ENCODE measurements at places on chromosomes 5 and 9.
A peak's percentile ranks its signal among the peaks of the same experiment; 100 is the strongest.

GRCh38 chr5:28493456-28493855 is 1455.1 kb upstream of the CDH9 start:
- no peak for DNase-seq

GRCh38 chr5:172486451-172486850 is 32.1 kb upstream of the SH3PXD2B start:
- no peak for DNase-seq

- peak; percentile 6 for DNase-seq
Observed at GRCh38 chr9:28073270-28073669, 500.0 kb upstream of the C9orf72 start.

DNA sequence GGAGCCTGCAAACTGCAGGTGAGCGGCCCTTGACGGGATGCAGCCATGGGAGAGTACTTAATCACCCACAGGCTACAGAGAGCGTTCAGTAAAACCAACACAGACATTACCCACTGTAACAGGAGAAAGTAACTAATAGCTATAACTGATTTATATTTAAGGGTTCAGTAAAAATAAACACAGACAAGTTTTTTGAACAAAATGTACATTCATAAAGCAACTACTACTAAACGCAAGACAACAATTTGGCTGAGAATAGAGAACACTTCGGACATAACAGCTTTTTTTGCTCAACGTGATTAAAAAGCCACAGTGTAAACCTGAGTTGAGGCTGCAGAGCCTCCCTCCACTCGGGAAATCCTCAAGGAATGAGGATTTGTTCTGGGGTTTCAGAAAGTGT is 61.7 kb downstream of the LIFR start:
- DNase-seq: no peak

DNA sequence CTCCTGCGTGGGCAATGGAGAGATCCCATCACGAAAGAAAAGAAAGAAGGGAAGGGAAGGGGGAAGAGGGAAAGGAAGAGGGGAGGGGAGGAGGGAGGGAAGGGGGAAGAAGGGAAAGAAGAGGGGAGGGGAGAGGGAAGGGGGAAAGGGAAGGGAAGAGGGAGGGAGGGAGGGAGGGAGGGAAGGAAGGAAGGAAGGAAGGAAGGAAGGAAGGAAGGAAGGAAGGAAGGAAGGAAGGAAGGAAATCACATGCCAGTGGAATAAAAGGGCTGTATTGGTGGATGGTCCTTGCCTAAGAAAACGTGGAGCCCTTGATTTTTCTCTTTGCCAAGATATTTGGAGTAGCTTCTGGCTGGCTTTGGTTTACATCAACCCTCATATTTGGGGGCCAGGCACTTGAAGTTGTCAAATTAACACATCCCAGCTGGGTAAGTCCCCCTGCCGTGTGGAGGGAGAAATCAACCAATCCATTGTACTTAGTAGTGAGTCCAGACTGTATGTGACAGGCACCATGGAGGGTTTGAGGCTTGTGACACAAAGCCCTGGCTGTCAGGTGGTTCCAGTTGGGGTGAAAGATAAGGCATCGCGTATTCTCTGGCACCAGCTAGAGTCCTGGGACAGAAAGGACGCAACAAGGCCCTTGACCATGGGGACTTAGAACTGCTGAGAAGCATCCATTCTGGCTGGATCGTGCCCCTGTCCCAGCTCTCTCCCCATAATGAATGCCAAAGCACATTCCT is 23.7 kb downstream of the IDNK start:
- DNase-seq: no peak

DNA sequence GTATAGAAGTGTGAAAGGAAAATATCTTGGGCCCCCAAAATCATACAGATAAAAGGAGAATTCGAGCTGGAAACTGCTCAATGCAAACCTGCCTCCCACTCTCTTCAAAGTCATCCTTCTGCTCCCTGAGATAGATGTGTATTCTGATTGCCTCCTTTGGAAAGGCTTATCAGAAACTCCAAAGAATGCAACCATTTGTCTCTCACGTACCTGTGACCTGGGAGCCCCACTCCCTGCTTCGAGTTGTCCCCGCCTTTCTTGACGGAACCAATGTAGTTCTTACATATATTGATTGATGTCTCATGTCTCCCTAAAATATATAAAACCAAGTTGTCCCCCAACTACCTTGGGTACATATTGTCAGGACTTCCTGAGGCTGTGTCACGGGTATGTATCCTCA is 163.8 kb downstream of the DIRAS2 start:
- DNase-seq: no peak

- no peak for DNase-seq
Observed at GRCh38 chr9:135224286-135224877, 136.9 kb downstream of the OLFM1 start.

- no peak for DNase-seq
Observed at GRCh38 chr5:176407456-176408251, 8.7 kb downstream of the CLTB start.

DNA sequence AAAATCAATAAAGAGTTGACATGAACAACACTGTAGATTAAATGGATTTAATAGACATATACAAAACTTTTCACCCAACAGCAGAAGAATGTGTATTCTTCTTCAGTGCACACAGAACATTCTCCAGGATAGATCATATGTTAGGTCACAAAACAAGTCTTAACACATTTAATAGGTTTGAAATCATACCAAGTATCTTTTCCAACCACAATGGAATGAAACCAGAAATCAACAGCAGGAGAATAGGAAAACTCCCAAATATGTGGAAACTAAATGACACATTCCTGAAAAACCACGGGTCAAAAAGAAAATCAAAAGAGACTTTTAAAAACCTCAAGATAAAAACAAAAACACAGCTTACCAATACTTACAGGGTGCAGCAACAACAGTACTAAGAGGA is 790.1 kb upstream of the ZNF608 start:
- DNase-seq: no peak

- no peak for DNase-seq
Observed at GRCh38 chr5:169549453-169550100, 34.0 kb upstream of the SPDL1 start.

- no peak for DNase-seq
Observed at GRCh38 chr9:134323741-134324358, 2.4 kb upstream of the RXRA start.

GRCh38 chr5:56244627-56245026 is 11.5 kb upstream of the ANKRD55 start:
- DNase-seq: no peak

GRCh38 chr9:30476826-30477225 is 1907.6 kb upstream of the ACO1 start:
- no peak for DNase-seq

DNA sequence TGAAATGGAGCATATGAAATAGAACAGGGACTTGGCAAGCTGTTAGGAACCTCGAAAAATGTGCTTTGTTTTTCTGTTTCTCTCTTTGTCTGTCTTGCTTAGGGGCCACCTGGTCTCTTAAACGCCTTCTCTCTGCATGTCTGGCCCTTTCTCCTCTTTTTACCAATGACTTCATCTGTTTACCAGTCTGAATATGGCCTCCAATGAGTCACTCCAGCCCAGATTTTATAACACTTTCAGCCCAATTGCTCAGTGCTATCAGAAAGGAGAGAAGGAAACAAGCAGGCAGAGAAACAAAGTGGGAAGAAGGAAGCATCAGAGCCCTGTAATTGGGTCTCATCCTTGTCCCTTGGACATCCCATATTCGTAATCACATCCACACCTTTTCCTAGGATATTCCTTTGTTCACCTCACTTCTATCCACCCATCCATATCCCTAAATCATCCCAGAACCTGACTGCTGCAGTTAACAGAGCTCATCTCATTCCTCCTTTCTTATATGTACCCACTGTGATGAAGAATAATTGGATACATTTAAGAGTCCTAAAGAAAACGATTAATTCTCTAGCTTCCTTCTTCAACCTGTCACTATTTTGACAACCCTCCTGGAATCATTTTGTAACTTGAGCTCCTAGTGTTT is 151.8 kb upstream of the GPR151 start:
- DNase-seq: no peak

DNA sequence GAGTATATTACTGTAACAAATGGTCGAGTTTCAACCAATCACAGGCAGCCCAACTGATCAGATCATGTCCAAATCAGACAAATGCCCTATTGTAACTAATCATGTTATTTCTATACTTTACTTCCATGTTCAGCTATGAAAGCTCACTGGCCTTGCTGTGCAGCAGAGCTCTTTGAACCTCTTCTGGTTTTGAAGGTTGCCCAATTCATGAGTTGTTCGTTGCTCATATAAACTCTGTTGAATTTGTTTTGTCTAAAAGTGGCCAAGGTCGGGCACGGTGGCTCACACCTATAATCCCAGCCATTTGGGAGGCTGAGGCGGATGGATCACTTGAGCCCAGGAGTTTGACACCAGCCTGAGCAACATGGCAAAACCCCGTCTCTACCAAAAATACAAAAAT is 21.6 kb downstream of the PDE6A start:
- DNase-seq: no peak

DNA sequence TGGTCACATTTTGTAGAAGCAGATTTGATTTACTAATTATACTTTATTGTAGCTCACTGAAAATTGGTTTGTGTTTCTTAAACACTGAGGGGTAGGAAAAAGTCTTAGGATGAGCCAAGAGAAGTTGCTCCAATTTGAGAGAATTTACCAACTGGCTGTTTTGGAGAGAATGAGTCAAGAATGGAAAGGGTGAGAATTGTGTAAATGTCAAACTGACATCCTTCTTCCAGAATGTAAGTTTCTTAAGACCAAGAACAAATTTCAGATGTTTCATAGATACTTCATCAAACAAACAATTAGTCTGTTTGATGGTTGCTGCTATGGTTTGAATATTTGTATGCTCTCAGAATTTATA is 106.2 kb upstream of the TXNDC8 start:
- no peak for DNase-seq

- no peak for DNase-seq
Observed at GRCh38 chr5:90957906-90958305, 399.3 kb downstream of the ADGRV1 start.

DNA sequence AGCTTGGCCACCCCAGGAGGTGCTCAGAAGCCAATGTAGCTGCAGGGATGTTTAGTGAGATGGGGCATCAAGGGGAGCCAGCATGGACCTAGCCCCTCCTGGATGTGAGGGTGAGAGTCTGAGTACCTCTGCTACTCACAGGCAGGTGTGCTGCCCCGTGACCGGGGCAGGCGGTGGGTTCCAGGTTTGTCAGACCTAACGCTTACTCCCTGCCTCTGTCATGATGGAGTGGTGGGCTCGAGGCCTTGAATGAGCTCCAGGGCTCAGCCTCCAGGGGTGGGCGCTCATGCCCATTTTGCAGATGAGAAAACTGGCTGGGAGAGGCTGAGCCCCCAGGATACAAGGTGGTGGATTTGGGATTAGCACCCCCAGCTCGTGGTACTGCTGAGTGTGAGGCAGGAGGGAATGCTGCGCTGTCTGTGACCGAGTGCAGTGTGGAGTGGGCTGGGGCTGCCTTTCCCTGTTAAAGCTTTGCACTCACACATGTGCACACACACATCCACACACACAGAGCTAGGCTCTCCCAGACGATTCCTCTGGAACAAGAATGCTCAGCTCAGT is 1.5 kb downstream of the RXRA start:
- DNase-seq: no peak

DNA sequence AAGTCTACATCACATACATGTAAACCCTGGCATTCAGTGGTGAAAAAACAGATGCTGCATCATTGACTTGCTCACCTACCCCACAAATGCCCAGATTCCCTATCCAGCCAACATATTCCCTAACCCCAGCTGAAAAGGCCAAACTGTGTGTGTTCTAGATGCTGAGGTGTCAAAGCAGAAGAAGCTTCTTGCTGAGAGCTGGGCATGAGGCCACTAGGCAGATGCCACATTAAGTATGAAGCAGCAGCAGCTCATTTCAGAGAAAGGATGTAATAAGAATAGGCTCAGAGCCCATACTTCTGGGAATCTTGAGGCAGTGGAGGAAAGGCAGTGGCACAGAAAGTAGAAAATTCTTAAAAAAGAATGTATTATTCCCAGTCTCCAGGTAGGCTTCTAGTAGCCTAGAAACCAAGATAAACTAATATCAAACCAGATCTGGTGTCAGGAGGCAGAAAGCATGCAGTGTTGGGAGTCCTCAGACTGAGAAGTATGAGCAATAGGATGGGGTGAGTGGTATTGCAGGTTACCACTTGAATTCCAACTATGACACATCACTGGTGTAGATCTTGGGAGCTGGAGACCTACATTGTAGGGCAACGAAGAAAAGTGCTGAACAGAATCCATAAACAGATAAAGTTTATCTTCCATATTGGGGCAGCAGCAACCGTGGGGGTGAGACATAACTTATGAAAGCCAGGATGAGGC is 71.9 kb upstream of the GRHPR start:
- peak; percentile 11 for DNase-seq

DNA sequence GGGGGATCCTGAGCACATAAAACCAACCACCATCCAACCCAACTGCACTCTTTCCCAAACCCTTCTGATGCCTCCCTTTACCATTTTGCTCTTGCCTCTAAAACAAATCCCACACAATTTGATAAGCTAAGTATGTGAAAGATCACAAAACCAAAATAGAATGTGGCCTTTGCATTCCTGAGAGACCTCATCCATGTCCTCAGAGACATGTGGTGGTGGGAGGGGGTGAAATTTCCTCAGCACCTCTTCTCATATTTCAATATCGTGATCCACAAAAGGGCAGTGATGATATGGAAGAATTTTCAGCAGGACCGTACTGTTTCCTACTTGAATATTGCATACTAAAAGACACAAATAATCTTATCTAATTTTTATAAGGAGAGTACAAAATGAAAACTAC is 423.3 kb downstream of the TLE1 start:
- no peak for DNase-seq

DNA sequence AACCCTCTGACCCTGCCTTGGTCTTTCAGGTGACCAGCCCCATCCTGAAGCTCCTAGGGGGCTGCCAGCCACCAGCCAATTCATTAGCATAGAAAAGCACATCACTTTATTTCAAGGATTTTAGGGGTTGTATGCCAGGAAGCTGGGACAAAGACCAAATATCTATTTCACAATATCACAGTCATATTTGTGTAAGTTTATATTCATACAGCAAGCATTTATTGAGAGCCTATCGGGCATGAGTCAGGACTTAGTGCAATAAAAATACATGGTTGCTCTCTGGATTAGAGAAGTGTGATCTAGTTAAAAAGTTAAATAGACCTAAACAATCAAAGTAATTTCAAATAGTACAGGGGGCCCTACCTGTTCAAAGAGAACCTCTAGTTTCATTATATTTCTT is 113.8 kb downstream of the ERCC6L2 start:
- no peak for DNase-seq

- DNase-seq: no peak
Observed at GRCh38 chr5:93611976-93612854, 29.2 kb downstream of the NR2F1 start.

GRCh38 chr9:87678650-87679355 is 47.1 kb upstream of the CTSL start:
- peak; percentile 15 for DNase-seq

All from activated CD4-positive, alpha-beta T cell treated with anti-CD3 and anti-CD28 coated beads, Interleukin-2, Interleukin-4, amounts not matched to agents 100 ng/mL and 50 ng/mL, durations not matched to agents 16 hours and 8 hours (primary cell).